ENCODE measurements at places on chromosomes 7 and 10. TPM values are rescaled to one million over a fixed set of nuclear protein-coding genes. Genes with fewer than 3 reads are reported as not detected.
A peak's percentile ranks its signal among the peaks of the same experiment; 100 is the strongest.

- H3K36me3 ChIP-seq = no peaks in the 10 kb centered on the region
- H3K4me1 ChIP-seq = peaks cover 23% of the 10 kb centered on the region
- peak overlapping the region; percentile 87 for H3K4me3 ChIP-seq
- DNase-seq = peak; percentile 50
These were observed 5.6 kb upstream of the MEST start for GRCh38 chr7:130486114-130486953.

GRCh38 chr10:71713135-71714030, 6.2 kb downstream of the C10orf105 start:
- H3K36me3 ChIP-seq = no peaks in the 10 kb centered on the region
- DNase-seq = no peak
- no peak overlapping the region for H3K4me3 ChIP-seq
- peaks cover 41% of the 10 kb centered on the region for H3K4me1 ChIP-seq
- no peak overlapping the region for H3K27ac ChIP-seq

- no peaks in the 10 kb centered on the region for H3K36me3 ChIP-seq
- no peak overlapping the region for H3K27ac ChIP-seq
- no peaks in the 10 kb centered on the region for H3K4me1 ChIP-seq
- H3K4me3 ChIP-seq = no peak overlapping the region
These were observed 173.6 kb upstream of the PRKCQ start for GRCh38 chr10:6753644-6754043.

GRCh38 chr10:32256613-32257437, 90.1 kb downstream of the EPC1 start:
- no peaks in the 10 kb centered on the region for H3K27me3 ChIP-seq
- no peak overlapping the region for H3K27ac ChIP-seq
- peak; percentile 52 for DNase-seq
- H3K36me3 ChIP-seq = no peaks in the 10 kb centered on the region
- H3K4me1 ChIP-seq = peaks cover 6% of the 10 kb centered on the region
- no peak overlapping the region for H3K4me3 ChIP-seq

GRCh38 chr10:65430979-65431378, 1494.9 kb upstream of the LRRTM3 start:
- no peaks in the 10 kb centered on the region for H3K4me1 ChIP-seq
- no peak for DNase-seq
- no peaks in the 10 kb centered on the region for H3K27me3 ChIP-seq
- no peak overlapping the region for H3K27ac ChIP-seq
- H3K4me3 ChIP-seq = no peak overlapping the region
- H3K36me3 ChIP-seq = no peaks in the 10 kb centered on the region

- no peak overlapping the region for H3K4me3 ChIP-seq
- no peaks in the 10 kb centered on the region for H3K4me1 ChIP-seq
- H3K27me3 ChIP-seq = no peaks in the 10 kb centered on the region
- no peak for DNase-seq
- H3K36me3 ChIP-seq = no peaks in the 10 kb centered on the region
These were observed 28.4 kb upstream of the CDHR3 start for GRCh38 chr7:105934572-105935185.

- peak overlapping the region; percentile 89 for H3K4me3 ChIP-seq
- peaks cover 37% of the 10 kb centered on the region for H3K36me3 ChIP-seq
- H3K27me3 ChIP-seq = no peaks in the 10 kb centered on the region
- peak; percentile 33 for DNase-seq
- H3K27ac ChIP-seq = peak overlapping the region; percentile 93
- peaks cover 24% of the 10 kb centered on the region for H3K4me1 ChIP-seq
These were observed 776 bp downstream of the PEX1 start for GRCh38 chr7:92527300-92528187.

Gene CHAT
- total RNA-seq = not detected

Gene CRHR2
- total RNA-seq = not detected

Gene OR2A42
- not detected for total RNA-seq

Gene TMEM196
- not detected for total RNA-seq

Gene ADRA2A
- not detected for total RNA-seq

Measured in activated B cell treated with CpG ODN at 0.5 μM for 24 hours (primary cell).